Stimulated activated CD8-positive, alpha-beta memory T cell treated with anti-CD3 and anti-CD28 coated beads, Interleukin-7, amount 100 ng/mL, for 24 hours (primary cell): ENCODE measurements at places on chromosomes 11 and 22.

- DNase-seq: no peak
These were observed 549.3 kb downstream of the BRD1 start for GRCh38 chr22:49278340-49278739.

- DNase-seq: no peak
These were observed 2.7 kb downstream of the REXO2 start for GRCh38 chr11:114441921-114442320.

GRCh38 chr11:68925611-68926010 is 21.9 kb downstream of the IGHMBP2 start:
- DNase-seq: no peak

- DNase-seq: no peak
These were observed 73.2 kb upstream of the BLID start for GRCh38 chr11:122189229-122189628.

GRCh38 chr11:86692746-86693145 is 20.3 kb upstream of the ME3 start:
- no peak for DNase-seq

DNA sequence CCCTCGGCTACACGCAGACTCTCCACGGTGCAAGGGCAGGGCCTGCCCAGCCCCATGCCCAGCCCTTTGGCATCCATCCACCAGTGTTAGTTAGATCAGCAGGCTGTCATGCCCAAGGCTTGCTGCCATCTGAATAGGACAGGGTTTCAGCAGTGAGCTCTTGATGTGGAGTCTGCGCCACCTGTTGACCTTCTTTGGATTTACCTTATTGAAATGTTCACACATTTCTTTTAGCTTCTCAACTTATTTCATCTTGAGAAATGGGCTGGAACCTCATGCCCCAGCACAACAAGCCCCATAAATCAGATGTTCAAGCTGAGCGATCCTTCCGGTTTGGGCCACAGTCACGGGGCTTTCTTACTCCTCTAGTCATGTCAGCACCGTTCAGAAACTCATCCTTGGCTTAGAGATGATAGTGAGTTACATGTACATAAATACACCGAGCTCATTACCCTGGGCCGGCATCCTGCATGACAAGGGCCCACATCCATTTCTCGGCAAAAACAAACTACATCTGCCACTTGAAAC is 61.7 kb downstream of the PARVB start:
- DNase-seq: no peak

DNA sequence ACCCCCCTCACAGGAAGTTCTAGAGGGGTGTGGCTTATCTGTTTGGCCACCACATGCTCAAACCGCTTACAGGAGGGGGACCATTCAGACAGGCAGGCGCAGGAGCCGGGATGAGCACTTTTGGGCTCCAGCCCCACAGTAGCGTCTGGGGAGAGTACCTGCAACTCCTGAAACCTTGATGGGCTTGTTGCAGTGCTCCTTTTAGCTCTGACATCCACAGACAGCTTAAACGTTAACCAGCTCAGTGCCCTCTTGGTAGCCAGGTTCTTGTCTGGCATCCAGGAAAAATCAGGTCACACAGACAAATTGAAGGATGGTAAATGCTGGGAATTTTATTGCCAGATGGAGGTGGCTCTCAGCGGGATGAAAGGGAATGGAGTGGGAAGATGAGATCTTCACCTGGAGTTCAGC is 326.3 kb downstream of the ETS1 start:
- no peak for DNase-seq

GRCh38 chr11:42058794-42059193 is 599.3 kb upstream of the LRRC4C start:
- DNase-seq: no peak

DNA sequence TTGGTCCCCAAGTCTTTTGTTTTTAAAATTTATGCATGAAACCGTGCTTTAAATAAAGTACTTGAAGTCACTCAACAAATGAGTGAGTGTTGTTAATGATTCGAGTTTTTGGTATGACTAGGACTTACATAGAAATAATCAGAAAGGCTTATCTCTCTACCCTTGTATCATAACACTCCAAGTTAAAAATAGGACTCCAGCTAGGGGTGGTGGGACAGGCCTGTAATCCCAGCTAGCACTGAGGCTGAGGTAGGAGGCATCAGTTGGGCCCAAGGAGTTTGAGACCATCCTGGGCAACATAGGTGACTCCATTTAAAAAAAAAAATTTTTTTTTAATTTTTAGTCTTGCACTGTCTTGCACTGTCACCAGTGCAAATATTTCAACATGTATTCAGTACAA is 55.6 kb downstream of the BCL2L13 start:
- no peak for DNase-seq

GRCh38 chr11:4203603-4204360 is 109.2 kb downstream of the RRM1 start:
- DNase-seq: no peak

DNA sequence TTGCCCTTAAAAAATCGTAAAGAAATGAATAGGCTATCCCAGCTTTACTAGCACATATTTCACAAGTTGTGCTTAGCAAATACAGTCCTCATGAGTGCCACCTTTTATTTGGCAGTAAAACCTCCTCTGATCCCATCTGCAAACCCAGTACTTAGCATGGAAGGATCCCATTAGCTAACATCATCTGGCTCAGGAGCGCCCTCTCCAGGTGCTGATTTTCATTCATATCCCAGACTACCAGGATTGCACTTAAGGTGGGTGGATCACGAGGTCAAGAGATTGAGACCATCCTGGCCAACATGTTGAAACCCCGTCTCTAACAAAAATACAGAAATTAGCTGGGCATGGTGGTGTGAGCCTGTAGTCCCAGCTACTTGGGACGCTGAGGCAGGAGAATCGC is 76.1 kb upstream of the PAX6 start:
- no peak for DNase-seq

DNA sequence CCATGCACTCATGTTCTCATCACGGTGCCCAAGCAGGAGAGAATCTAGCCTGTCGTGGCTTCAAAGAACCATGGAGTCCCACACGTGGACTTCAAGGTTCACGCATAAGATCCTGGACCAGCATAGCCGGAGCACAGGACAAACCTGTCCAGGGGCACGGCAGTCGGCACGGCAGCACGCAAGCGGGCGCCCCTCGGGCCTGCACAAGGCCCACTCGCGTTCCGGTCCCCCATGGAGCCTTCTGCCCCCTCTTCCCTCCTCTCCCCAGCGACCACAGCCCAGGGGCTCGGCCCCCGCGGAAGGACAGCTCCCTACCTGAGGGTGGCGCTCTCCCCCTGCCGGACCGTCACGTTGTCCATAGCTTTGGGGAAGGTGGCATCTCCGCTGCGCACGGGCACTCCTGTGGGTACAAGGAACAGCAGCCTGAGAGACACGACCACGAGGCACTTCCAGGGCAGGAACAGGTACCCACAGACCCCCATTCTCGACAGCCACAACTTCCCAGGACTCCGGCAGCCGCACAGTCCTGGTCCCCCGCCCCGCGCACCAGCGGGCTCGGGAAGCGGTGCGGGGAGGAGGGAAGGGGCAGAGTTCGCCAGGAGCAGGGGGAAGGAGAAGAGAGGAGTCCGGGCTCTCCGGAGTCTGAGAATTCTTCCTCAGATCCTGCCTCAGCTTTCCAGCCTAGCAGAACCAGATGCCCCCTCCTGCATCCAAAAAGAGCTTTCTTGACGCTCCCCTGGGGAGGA is 589.5 kb downstream of the OPCML start:
- no peak for DNase-seq

GRCh38 chr11:43243927-43244326 is 67.9 kb upstream of the API5 start:
- no peak for DNase-seq

DNA sequence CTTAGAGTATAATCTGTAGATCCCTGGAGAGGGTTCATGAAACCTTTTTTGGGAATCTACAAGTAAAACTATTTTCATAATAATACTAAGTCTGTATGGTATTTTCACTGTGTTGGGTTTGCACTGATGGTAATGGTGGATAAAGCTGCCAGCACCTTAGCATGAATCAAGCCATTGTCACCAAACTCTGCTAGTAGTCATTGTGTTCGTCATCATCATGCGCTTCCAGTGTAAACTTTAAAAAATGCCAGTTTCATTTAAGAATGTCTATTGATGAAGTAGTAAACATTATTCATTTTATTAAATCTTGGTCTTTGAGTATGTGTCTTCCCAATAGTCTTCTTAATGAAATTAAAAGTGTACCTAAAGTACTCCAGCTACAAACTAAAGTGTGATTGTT is 15.0 kb downstream of the ALKBH3 start:
- DNase-seq: no peak

DNA sequence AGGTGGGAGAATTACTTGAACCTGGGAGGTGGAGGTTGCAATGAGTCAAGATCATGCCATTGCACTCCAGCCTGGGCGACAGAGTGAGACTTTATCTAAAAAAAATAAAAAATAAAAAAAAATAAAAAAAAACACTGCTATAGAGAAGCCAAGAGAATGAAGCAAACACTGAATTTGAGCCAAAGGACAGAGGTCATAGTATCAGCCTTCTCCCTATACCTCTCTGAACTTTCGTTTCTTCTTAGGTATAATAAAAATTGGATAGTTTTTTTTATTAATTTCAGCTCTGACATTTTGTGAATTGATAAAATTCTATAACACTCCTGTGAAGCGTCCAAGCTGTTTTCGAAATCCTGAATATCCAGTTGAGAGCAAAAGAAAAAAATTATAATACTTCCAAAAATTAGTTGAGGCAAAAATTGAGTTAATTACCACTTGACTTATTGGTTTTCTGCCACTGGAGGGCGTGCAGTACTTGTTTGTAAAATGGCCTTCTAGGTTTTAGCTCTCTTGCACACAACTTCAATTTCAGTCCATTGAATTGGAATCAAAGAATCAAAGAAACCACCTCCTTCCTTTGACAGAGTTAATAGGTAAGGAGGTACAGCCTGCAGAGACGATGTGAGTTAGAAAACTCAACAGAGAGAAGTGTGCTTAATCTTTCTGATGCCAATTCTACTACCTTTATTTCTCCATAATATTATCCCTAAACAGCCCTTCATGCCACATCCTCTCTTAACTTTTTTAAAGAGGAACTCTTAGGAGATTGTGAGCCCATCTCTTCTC is 143.2 kb downstream of the BBOX1 start:
- DNase-seq: no peak

DNA sequence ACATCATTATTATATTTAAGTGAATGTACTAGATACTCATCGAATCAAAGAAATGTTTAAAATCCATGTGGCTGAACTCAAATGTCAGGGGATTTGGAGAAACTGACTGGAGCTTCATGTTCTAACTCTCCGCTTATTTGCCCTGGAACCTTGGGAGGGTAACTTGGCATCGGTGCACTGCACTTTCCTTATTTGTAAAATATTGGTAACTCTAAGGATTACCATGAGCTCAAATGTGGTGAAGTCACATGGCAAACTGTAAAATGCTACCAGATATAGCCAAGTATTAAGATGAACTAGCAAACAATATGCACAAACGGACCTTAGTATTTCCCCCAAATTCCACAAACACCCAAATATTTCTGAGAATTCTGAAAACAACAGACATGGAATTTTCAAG is 75.6 kb downstream of the ETS1 start:
- no peak for DNase-seq

DNA sequence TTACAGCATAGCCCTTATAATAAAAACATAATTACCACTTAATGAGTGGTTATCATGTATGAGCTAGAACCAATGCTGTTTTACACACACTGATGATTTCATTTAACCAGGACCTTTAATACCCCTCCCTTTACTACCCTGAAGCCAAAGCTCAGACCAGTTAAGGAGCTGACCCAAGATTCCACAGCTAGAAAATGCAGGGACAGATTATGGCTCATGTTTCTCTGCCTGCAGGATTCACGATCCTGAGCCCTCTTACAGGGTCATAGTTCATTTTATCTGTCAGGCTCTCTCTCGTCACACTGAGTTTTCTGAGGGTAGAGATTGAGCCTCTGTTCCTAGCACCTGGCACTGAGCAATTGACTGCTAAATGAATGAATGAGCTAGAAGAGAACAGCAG is 27.4 kb downstream of the TUB start:
- DNase-seq: no peak

- peak; percentile 4 for DNase-seq
These were observed 10.2 kb downstream of the SERPIND1 start for GRCh38 chr22:20783844-20784723.

- DNase-seq: no peak
These were observed 8.0 kb downstream of the MMP7 start for GRCh38 chr11:102522312-102523188.

DNA sequence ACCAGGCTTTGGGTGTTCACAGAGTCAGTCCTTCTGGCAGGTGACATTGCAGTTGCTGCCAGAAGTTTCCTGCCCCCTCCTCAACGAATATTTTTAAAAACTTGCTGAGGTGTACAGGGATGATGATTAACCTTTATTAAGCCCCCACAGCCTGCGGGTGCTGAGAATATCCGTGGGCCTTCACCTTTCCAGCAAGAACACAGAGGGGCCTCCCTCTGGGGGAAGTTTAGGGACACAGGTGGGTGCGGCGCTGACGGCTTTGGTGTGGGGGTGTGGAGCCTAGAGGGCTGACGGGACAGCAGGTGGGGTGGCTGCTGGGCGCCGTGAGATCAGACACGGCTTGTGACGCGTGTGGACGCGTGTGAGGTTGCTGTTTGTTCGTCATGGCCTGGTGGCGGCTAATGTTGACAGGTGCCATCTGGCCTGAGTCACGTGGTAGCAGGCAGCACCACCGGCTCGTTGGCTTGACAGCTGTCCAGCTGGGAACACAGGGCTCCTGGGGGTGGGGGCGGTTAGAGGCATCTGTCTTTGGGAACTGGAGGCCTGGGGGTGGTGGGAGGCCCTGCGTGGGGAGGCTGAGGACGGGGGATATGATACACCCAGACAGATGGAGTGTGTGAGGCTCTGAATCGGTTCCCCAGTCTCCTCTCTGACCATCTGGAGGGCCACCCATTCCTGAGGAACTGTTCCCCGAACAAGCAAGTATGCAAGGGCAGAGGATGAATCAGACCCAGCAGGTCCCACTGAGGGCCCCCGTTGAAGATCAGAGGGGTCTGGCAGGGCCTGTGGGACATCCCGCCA is 12.5 kb upstream of the LRRC10B start:
- DNase-seq: no peak

DNA sequence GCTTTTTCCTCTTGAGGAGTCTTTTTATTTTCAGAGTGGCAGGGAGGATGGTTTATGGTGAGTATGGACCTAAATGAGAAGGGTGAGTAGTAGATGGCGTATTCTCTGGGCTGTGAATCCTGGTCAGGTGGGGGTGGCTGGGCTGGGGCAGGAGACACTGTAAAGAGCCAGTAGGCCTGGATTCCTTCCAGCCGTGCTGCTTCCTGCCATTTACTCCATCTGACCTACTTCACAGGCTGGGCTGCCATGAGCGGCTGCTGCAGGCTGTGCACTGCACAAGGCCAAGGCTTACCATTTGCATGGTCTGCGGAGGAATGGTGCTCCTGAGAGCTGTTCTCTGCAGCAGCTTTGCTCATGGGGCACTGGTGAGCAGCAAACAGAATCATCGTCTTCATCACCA is 297.6 kb downstream of the KIRREL3 start:
- no peak for DNase-seq

DNA sequence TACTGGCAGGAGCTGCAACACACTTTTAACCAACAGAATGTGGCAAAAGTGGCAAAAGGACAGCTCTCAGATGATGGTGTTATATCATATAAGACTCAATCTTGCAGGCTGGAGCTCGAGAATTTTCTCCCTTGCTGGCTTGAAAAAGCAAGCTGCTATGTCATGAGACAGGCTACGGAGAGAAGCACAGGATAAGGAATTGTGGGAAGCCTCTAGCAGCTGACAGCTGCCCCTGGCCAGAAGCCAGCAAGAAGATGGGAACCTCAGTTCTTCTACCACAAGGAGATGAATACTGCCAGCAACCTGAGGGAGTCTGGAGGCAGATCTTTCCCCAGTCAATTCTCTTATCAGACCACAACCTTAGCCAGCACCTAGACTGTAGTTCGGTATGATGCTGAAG is 24.6 kb downstream of the FXYD6 start:
- DNase-seq: no peak

- DNase-seq: no peak
These were observed 16.5 kb upstream of the SMCO4 start for GRCh38 chr11:93559681-93560080.
